ENCODE measurements at places on chromosomes 16 and 17. TPM values are rescaled to one million over a fixed set of nuclear protein-coding genes. Genes with fewer than 3 reads are reported as not detected.
A peak's percentile ranks its signal among the peaks of the same experiment; 100 is the strongest.

GRCh38 chr17:68101987-68102314 lies 66.4 kb downstream of the KPNA2 start:
- no peak for DNase-seq

- no peak for DNase-seq
These were observed 2.5 kb downstream of the CORO1A start for GRCh38 chr16:30185683-30186421.

DNA sequence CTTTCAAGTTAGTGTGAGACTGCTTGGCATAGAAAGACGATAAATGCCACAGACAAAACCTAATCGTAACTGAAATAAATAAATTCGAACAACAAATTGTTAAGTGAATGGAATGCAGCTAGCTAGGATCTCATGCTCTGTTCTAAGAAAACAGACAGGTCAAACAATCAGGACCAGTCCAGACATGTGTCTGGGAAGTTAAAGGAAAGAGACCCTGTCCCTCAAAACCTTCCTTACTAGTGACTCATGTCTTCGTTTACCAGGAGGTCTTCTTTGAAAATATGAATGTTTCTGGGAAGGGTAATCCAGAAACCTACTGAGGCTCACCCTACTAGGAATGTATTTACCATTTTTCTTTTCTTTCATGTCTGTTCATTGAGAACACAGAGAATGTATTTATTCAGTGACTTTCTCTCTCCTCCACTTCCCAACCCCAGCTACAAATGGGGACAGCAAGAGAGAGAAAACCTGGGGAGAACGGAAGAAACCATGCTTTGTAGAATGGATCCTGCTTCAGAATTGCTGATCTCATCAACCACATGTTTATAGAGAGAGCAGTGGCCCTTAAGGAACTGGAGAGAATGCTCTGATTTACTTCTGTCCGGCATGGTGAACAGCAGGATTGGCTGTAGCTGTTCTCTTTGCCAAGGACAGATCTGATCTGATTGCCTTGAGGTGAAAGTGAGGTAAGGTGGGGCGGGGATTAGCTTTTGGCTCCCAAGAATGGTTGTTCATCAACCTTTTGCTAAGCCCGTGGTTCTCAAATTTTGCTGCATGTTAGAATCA lies 39.4 kb upstream of the DHX8 start:
- DNase-seq = no peak

DNA sequence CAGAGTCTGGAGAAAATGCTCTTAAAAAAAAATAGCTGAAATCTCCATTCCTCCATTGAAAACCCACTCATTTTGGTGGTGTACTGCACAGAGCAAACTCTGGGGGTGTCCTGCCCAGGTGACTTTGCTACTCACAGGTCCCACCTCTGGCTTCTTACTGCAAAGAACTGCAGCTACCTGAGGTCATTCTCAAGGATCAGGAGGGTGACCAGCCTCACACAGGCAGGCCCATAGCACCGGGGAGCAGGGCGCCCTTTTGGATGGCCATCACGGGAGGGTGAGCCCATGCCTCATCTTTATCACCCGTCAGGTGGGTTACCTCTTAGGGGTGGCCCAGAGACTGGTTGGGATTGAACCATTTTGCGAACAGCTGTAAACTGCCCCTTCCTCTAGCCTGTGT lies 32.6 kb upstream of the BRD7 start:
- DNase-seq = no peak

DNA sequence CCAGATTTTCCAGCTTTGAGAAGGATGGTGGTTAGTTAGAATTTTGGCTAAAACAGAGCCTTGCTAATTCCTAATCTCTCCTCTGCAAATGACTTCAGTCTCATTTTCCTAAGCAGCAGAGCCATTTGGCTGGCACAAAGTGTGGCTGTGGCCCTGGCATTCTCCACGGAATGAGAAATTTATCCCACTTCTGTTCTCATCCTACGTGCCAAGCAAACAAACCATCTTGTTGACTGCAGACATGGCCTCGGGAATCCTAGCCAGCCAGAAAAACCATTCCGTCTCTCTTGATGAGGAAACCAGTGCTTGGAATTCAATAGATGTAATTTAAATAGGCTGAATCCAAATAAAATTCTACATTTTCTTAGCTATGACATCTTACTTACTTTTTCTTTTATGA lies 34.1 kb upstream of the ELAC2 start:
- DNase-seq = no peak

GRCh38 chr17:9432134-9432885 lies 143.3 kb downstream of the STX8 start:
- no peak for DNase-seq

DNA sequence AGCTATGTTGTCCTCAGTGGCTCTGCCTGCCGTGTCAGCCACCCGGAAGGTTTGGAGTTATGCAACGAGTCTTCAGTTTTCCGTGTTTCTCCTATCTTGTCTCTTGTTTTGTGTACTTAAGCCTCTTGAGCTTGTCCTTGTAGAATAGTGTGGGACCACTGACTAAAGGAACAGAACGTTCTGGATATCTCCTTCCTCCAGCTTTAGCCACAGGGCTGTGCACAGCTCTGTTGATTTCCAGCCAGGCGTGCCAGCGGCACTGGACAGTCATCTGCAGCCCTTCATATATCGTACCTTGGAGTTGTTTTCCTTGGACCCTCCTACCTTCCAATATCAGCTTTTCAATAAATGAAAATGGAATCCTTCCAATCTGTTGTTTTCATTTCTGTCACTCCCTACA lies 39.8 kb downstream of the TMEM11 start:
- no peak for DNase-seq

- DNase-seq = no peak
These were observed 272.7 kb upstream of the PMFBP1 start for GRCh38 chr16:72444696-72445095.

DNA sequence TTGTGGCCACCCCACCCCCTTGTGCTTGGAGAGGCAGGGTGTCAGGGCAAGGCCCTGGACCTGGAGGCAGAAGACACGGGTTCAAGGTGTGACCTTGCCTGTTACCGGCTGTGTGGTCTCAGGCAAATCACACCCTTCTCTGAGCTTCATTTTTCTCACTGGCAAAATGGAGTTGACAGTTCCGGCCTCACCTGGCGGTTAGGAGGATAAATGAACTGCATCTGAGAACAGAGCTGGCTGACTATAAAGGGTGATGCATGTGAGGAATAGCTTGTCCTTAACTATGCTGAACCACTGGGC lies 4.2 kb upstream of the MEOX1 start:
- no peak for DNase-seq

- no peak for DNase-seq
These were observed 109.6 kb upstream of the CACNG3 start for GRCh38 chr16:24146518-24146917.

- DNase-seq = no peak
These were observed 12.1 kb downstream of the MGAT5B start for GRCh38 chr17:76880268-76880667.

DNA sequence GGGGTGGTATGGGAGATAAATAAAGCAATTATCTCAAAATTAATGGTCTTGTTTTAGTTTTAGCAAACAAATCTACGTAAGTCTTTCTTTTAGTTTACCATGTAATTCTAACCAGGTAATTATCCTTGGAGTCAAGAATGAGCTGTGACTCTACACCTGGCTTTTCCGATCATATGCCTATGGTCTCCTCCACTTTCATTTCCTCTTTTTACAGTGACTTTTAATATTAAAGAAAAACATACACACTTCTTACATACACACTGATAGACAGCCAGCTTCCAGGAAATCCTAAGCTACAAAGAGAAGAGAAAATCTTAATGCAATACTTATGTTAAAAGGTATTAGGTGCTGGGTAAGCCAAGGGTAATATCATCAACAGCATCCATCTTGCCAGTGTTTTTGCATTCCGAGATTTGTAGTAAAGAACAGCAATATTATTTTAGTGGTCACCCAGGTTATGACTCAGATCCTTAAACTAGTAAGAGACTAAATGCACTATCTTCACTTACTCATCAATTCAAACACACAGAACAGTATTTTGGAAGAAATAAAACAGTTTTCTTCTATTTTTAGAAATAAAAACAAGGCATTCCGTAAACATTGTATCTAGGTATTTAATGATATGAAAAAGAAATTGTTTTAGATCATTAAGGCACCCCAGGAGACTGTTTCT lies 4.4 kb upstream of the IRX5 start:
- DNase-seq = no peak

DNA sequence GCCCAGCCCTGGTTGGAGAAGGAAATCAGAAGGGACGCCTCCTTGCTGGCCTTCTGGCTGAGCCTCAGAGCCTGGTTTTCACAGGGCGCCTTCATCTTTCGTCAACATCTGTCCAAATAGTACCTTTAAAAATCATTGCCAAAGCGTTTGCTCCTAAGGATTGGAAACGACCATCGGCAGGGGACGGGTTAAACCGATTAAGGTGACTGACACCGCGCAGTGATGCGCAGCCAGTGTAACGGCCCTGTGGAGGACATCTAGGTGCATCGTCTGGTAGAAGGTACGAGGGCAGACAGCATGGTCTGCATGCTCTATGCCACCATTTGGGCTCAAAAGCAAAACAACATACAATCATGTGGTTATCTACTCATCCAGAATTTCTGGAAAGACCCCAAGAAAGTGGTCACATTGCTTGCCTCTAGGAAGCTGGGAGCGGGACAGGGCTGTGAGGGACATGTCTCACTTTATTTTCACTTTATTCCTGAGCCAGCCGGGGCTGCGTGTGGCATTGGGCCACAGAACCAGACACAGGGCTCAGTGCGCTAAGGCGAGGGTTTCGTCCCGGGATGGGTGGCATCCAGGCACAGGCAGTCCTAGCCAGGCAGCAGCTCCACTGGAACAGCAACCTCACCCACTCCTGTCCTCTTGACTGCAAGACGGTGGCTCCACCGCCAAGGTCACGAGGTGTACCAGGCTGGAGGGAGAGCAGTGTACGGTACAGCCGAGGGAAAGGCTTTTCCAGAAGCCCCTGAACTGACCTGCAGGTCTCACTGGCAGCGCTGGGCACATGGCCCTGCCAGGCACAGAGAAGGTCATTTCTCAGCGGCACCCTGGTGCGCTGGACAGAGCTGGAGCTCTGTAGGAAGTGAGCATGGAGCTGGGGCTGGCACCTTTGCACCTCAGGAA lies 40.9 kb upstream of the JPH3 start:
- no peak for DNase-seq

- peak; percentile 98 for DNase-seq
These were observed at the start of the genes RECQL5 and SAP30BP for GRCh38 chr17:75666959-75667790. Gene RECQL5, minus strand, starts transcription at chr17:75667154. Its CDS starts 597 bp downstream, at chr17:75666557. Gene SAP30BP, plus strand, starts transcription at chr17:75667338. Its CDS starts 35 bp downstream, at chr17:75667373.

ADAD2 gene
- total RNA-seq = not detected

KRTAP2-3 gene
- 4.9 TPM for total RNA-seq

RAD51C gene
- total RNA-seq = 61.2 TPM

ALOX15 gene
- 0.21 TPM for total RNA-seq

Data from Caco-2 (cell line).